ENCODE measurements at places on chromosomes 5 and 9.

DNA sequence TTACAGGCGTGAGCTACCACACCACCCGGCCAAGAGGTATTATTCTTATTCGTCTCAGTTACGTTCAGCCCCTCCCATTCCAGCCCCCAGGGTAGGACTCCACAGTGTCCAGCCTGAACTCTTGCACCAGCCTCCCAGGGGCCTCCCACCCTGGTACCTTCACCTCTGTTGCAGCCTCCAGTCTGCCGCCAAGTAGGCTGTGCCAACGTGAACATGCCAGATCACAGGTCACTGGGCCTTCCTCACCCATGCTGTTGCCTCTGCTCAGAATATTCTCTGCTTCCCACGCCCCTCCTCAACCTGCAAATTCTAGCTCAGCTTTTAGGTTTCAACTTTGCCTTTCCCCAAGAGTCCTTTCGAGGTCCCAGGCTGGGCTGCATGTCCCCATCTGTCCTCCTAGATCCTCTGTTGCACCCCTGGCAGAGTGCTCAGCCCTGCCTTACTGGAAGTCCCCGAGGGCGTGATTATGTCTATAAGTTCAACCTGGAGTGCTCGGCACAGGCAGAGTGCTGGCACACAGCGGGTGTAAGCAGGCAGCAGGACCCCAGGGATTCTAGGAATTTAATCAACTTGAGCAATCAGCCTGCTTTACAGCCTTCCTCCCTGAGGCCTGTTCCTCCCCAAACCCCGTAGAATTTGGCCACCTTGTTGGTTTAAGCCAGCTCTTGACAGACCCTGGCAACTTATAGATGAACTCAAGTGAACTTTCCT lies 13.1 kb upstream of the STXBP1 start:
- DNase-seq, result no peak

DNA sequence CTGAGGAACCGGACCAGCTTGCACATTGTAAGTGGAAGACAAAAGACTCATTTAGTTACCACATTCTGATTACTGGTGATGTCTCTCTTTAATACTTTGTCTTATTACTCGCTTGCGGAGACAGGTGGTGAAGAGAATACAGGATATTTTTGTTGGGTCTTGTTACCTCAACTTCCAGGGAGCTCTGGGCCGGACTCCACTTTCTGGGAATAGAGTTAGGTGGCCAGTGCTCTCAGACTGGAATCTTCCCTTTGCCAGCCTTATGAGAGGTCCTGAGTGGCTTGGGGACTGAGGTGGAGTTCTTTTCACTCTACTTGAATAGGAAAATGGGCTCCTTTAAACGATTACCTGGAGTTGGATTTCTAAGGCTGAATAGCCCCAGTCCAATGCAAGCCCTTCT lies 33.3 kb upstream of the SPRY4 start:
- no peak for DNase-seq

DNA sequence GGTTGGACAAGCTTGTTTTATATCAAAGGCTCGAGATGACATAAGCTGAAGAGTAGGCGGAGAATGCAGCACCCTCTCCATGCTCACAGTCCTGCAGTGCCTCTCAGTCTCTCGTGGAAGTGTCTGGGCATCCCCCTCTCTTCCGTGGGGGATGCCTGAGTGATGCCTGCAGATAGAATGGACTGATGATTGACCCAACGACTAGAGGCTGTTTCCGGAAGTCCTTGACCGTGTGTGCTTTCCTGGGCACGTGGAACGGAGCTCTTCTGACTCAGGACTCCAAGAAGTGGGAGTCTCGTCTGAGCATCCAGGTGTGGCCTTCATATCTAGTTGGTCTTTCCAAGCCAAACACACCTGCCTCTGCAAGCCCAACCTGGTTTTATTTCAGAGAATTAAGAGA lies 241.8 kb upstream of the IRX2 start:
- DNase-seq, result no peak

- no peak for DNase-seq
Measured at GRCh38 chr5:125463466-125464092, 717.1 kb upstream of the ZNF608 start.

GRCh38 chr9:5357431-5358105 lies 17.9 kb upstream of the RLN1 start:
- no peak for DNase-seq

GRCh38 chr5:113526421-113526820 lies 12.9 kb downstream of the YTHDC2 start:
- DNase-seq, result no peak

GRCh38 chr9:33877727-33878489 lies 60.9 kb downstream of the UBE2R2 start:
- no peak for DNase-seq

- no peak for DNase-seq
Measured at GRCh38 chr9:2255128-2255527, 240.0 kb downstream of the SMARCA2 start.

DNA sequence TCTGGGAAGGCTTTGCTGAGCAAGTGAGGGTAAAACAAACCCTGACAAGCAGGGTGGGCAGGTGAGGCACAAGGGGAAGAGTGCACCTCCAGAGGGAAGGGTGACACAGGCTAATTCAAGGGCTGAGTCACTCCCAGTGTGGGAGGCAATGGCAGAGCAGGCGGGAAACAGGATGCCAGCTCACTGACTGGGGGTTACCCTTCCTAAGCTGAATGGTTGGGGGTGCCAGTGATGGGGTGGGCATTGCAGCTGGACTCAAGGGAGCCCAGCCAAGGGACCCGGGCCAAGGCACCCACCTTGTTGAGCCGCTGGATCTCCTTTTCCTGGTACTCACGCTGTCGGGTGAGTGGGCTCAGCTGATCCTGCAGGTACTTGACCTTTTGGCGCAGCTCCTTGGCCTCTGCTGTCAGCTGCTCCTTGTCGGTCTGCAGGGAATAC lies 18.4 kb downstream of the GPX3 start:
- no peak for DNase-seq

GRCh38 chr5:98905857-98906688 lies 22.7 kb downstream of the CHD1 start:
- peak; percentile 32 for DNase-seq

DNA sequence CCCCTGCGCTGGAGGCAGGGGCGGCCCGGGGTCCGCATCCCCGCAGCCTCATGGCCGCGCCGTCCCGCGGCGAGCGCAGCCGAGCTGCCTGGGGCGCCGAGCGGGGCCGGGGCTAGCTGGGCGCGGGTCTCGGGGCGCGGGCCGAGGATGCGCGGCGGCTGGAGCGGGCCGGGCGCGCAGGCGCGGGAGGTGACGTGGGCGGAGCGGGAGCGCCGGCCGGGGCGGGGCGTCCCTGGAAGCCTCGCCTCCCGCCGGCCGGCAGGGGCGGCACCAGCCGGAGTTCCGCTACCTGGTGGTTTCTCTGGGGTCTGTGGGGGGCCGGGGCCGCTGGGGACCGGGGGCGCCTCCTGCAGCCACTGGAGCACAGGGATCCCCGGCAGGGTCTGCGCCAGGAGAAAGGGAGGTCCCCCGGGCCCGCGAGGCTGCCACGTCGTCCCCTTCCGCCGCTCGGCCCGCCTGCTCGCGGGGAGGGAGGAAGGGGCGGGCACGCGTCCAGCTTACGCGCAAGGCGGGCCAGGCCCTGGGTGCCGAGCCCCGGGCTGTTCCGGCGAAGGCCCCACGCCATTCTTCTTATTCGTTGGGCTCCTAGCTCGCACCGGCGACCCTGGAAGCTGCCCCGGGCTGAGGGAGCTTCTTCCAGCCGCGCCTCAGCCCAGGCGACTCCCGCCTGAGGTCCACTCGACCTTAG lies at the start of gene LPCAT1:
TSS of gene LPCAT1 (minus strand) at position 168 of the 688 bp plus-strand sequence. CDS start at position 52, 116 bp downstream.
- DNase-seq, result peak; percentile 87

DNA sequence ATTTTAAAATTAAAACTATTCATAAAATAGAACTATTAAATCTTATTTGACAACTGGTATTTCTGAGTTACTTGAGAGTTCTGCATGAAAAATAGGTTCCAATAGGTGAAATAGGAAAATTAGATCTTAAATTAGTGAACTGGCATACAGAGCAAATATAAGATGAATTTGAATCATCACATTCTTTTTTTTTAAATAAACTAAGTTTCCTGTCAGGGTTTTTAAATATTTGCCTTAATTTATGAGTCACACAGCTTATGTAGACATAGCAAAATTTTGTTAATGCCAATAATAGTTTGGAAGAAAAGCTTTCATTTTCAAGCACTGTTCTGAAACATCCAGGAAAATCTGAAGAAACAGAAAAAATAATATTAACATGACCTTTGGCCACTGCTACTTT lies 311.7 kb upstream of the HAPLN1 start:
- DNase-seq, result no peak

- DNase-seq, result no peak
Measured at GRCh38 chr5:133232011-133232410, 180.2 kb downstream of the HSPA4 start.

DNA sequence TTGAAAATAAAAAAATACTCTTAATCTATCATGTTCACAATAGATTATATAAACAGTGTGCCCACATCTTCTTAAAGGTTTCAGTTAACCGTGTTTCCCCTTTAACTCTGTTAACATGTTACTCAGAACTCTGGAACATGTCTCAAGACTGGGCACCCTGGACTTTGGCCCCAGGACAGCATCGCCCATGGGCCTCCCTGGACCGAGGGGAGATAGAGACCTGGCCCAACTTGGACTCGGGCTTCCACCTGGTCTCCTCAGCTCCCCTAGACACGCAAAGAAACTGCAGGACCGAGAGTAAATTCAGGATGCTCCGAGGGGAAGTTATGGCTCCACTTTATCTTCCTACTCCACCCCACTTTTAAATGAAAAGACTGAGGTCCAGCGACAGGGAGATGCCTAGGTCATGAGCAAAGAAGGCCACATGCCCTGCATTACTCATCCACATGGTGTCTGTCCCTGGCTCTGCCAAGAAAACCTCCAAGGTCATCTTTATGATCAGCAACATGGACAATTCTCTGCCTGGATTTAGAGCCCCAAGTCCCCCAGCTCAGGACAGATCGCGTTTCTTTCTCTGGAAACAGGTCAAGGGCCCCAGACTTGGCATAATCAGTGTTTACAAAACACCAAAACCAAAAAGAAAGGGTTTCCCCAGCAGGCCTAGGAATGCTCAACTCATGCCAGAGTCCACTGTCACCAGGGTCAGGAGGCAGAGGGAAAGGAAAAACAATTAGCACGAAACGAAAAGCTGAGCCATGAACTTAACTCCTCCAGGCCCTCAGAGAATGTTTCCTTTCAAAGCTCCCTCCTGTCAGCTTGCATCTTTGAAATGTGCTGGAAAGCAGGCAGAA lies 17.4 kb downstream of the GPX3 start:
- peak; percentile 54 for DNase-seq

DNA sequence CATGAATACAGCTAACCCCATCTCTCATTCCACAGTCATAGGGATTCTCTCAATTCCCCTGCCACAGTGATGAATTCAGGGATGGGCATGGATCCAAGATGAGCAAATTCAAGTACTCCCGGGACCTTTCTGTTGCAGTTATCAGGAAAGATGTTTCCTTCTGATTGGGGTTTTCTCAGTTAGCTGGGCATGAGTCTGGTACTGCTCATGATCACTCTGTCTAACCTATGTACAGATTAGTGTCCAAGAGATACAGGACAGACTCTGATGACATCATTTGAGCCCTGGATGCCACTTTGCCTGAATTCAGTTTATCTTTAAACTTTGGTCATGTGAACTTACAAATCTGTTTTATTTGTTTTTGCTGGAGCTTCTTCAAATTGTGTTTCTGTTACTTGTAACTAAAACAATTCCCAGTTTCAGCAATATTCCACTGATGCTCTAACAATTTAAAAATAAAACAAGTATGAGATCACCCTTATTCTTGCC lies 257.7 kb upstream of the KLF9 start:
- DNase-seq, result peak; percentile 6

DNA sequence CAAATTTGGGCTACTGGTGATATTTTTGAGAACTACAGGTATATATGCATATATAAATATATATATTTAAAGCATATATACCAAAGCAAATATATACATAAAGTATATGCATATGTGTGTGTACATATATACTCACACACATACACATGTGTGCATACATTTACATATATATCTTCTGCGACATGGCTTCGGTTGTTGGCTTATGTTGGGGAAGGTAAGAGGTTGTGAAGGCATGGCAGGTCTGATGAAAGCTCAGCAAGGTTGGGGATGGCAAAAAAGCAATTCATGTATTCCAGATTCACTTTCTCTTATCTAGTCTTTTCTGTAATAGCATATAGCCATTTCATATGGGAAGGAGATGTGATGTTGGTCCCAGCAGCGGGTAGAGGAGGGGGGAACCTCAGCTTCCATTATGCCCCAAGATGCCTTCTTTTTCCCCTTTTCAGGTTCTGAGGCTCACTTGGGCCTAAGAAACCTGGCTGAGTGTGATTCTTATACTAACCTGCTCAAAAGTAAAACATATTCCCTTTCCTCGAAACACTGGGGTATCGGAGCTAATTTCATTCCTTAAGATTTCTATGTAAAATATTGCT lies 201.7 kb downstream of the MEF2C start:
- no peak for DNase-seq

GRCh38 chr5:88829775-88830174 lies 53.2 kb downstream of the MEF2C start:
- no peak for DNase-seq

DNA sequence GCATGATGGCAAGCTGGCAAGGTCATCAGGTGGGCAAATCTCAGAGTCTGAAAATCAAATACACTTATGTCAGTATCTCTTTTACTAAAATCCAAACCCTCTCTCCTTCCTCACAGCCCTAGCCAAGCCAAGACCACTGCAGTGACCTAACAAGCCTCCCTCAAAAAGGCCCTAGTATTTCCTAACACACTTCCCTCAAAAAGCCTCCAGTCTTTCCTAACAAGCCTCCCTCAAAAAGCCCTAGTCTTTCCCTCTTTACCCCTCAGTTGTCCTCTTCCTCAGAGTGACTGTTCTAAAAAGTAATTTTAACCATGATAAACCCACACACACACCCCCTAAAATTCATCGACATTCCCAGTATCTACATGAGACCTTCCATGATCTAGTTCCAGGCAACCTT lies 140.0 kb downstream of the CDK5RAP2 start:
- no peak for DNase-seq

DNA sequence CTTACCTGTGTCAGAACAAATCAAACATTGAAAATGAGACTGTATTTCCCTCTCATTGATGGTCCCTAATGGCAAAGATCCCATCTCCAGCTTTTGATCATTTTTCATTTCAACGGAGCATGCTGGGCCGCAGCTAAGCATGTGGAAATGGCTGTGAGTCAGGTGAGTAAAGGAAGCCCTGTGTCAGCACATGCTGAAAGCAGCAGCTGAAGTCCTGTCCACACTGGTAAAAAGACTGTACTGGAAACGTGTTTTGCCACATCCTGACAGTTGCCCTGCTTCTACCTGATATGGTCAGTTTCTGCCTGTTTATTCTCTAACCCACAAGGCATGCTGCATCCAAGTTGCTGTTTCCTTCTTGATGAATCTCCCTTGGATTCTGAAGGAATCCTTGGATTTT lies 330.1 kb downstream of the EFNA5 start:
- DNase-seq, result no peak

GRCh38 chr5:31334061-31334860 lies 140.8 kb downstream of the CDH6 start:
- DNase-seq, result no peak

- DNase-seq, result no peak
Measured at GRCh38 chr9:117480253-117480652, 65.4 kb upstream of the ASTN2 start.

- peak; percentile 80 for DNase-seq
Measured at GRCh38 chr9:33025572-33026342, 684 bp downstream of the DNAJA1 start.
